ENCODE measurements at places on chromosomes 1 and 21. TPM values are rescaled to one million over a fixed set of nuclear protein-coding genes. Genes with fewer than 3 reads are reported as not detected.

Gene TMEM50B
- polyA plus RNA-seq: 56.4 TPM

DNA sequence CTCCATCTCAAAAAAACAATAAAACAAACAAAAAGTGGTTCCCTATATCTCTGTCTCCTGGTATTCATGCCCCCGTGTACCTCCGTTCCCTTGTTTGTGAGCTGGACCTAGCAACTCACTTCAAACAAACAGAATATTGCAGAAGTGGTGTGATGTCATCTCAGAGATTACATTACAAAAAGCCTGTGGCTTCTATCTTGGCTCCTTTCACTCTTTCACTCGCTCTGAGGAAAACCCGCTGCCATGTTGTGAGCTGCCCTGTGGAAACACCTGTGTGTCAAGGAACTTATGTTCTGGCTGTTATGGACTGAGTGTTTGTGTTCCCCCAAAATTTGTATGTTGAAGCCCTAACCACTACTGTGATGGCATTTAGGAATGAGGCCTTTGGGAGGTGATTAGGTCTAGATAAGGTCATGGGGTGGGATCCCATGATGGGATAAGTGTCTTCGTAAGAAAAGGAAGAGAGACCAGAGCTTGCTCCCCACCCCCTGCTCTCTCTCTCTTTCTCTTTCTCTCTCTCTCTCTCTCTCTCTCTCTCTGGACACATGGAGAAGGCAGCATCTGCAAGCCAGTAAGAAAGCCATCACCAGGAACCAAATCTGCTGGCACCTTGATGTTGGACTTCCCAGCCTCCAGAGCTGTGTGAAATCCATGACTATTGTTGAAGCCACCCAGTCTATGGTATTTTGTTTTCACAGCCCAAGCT, 7.4 kb upstream of the HYI start:
- no peak for DNase-seq

DNA sequence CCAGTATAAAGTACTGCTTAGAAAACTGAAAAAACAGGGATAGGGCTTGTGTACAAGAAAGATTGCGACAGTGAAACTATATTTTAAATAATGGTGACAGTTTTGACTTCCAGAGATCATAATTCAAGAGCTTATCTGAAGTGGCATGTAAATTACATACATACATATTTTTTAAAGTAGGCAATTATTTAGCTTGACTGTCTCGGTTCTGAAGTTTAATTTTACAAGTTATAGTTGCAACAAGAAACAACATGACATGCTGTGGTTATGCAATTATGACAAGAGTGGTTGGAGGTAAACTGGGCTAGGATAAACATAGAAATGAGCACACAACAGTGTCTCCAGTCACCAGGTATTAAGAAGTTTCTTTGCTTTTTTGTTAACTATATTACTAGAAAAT, 4.1 kb downstream of the C1orf21 start:
- no peak for DNase-seq

DNA sequence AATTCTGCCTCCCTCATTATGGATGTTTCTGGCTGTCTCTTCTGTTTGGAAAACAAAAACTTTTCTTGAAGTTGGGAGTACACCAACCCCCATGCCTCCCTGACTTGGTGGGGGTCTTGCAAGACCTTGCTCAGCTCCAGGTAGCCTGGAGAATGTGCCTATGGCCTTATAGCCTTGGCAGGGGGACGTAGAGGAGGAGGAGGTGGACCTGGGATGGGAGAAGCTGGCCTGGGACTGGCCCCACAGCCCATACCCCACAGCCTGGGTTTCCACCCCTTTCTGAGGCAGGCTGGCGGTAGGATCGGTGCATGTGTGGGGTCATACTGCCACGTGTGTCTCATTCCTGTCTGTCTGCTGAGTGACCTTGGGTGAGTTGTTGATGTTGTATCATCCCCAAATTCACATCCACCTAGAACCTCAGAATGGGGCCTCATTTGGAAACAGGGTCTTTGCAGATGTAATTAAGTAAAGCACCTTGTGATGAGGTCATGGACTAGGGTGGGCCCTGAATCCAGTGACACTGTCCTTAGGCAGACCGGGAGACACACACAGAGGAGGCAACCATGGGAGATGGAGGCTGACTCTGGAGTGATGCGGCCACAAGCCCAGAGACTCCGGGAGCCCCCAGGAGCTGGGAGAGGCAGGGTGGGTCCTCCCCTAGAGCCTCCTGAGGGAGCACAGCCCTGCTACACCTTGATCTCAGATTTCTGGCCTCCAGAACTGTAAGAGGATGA, 18.5 kb downstream of the OBSCN start:
- DNase-seq: no peak

DNA sequence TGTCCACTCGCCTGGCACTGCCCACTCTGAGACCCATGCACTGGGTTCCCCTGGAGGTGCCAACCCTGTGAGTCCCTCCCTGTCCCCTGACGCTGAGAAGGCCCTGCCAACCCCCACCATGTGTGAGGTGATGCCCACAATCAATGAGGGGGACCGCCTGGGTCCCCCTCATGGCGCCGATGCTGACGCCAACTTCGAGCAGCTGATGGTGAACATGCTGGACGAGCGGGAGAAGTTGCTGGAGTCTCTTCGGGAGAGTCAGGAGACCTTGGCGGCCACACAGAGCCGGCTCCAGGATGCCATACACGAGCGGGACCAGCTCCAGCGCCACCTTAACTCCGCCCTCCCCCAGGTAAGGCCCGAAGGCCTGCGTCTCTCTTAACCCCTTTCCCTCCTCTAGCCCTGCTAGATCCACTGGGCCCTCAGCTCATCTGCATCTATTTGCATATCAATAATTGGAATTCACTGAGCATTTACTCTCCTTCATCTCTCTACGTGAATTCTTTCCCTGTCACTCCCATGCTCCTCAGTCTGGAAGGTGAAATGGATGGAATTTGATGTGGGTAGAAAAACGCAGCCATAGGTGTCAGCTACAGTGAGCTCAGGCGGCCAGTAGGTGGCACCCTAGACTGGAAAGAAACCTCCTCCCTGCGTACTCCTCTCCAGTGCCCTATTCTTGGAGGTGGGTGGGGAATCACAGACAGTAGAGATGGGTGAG, 12.8 kb downstream of the PPFIA4 start:
- peak; percentile 31 for DNase-seq
